ENCODE measurements at places on chromosomes 7 and 10.

DNA sequence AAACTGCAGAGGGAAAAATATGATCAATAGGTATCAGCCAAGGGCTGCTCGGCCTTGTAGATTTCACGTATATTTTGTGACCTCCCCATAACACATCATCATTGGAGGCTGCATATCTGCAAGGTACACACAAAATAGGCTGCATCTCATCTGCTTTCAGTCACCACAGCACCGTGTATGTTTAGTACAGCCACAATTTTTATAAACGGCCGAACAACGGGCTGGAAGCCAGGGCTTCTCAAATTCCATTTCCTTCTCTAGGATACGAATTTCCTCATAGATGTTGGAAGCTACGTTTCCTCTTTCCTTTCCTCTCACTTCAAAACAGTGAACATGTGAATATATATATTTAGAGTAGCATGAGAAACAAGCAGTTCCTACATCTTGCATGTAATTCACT, 20.2 kb upstream of the FOXK1 start:
- DNase-seq = peak; percentile 42

DNA sequence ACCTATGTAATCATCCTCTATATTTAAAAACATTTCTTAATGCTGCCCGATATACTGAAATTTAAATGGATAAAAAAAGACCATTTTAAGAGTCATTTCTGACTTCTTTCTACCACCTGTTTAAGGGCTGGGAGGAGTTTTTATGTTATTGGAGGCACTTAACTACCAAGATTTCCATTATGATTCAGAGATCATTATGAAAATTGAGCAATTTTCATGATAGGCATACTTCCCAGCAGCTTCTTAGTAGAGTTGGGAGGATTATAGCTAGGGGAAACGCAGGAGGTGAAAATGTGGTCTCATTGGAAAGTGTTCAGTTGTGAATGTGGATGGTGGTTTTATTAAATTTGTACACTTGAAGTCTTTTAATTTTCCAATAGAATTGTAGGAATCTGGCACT, 28.4 kb upstream of the FAM204A start:
- DNase-seq = no peak

- DNase-seq = no peak
Observed at GRCh38 chr10:24502801-24503460, 220.8 kb downstream of the ARHGAP21 start.

DNA sequence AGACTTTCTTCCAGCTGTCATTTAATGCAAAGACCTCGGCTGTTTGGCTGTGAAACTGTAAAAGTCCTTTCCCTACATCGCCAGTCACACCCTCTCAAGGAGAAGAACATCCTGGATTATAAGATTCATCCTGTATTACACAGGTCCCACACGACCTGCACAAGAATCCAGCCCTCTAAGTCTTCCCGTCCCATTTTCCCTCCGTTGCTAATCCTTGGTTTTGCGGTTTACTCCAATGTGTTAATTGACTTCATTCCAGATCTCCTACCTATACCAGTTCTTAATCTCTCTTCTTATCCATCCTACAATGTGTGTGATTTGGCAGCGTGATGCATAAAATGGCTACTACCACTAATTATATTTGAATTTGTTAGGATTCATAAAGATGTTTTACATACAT, 110.4 kb downstream of the COL28A1 start:
- no peak for DNase-seq

GRCh38 chr10:121919666-121920065, 8.2 kb downstream of the ATE1 start:
- no peak for DNase-seq

DNA sequence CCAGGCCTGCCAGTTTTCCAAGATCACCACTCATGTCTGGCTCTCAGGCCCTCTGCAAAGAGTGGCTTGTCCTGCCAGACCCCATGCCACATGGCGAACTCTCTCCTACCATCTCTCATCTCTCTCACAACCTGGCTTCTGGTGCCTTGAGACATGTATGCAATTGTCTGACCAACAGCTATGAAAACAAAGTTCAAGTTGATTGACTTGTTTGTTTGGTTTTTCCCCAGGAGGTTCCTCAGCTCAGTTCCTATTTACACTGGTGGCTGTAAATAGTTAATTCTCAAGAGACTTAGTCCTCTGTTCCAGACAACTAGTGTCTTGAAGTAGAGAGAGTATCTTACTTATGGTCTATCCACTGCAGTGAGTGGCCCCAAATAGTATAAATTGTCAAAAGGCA, 131.8 kb downstream of the SNX10 start:
- no peak for DNase-seq

DNA sequence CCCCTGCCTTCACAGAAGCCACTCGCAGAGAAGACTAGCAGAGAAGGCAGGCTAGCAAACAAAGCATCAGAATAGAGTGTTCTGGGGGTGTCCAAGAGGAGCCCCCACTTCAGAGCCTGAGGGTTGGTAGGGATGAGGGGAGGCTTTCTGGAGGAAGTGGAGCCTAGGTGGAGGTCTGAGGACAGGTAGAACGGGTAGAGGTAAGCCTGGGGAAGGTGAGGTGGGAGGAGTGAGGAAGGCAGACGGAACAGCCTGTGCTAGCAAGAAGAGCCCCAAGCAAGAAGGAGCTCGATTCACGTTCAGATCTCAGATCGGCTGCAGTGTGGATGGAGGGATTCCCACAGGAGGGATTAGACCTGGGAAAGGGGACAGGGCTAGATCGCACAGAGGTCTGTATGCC, 66.0 kb upstream of the DUSP5 start:
- no peak for DNase-seq

- no peak for DNase-seq
Observed at GRCh38 chr7:80330434-80330833, 181.4 kb downstream of the GNAT3 start.

All from left hindlimb (tissue), 1 donor.